ENCODE measurements at places on chromosomes 4 and X.

- DNase-seq: peak; percentile 1
These were observed 11.3 kb upstream of the BTC start for GRCh38 chr4:74805601-74806000.

GRCh38 chr4:139918591-139918990 is 235.4 kb downstream of the MAML3 start:
- no peak for DNase-seq

- DNase-seq: no peak
These were observed 286.9 kb upstream of the FGF16 start for GRCh38 chrX:77160301-77160700.

DNA sequence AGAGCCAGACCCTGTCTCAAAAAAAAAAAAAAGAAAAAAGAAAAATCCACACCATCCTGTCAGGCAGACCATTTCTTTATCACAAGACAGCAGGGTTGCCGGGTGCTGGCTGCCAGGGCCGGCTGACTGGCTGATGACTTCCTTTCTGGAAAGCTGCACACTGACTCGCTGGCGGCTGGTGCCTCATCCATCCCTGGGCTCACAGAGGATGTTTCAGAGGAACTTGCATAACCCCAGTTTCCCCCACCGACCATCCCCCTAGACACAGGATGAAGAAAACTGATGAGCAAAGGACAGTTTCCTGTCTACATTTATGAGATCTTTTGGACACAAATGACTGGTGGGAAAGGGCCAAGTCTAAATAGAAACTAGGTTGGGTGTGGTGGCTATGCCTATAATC is 14.1 kb downstream of the HPSE start:
- no peak for DNase-seq

- DNase-seq: no peak
These were observed 41.4 kb upstream of the PPP2R3B start for GRCh38 chrX:427812-428725.

DNA sequence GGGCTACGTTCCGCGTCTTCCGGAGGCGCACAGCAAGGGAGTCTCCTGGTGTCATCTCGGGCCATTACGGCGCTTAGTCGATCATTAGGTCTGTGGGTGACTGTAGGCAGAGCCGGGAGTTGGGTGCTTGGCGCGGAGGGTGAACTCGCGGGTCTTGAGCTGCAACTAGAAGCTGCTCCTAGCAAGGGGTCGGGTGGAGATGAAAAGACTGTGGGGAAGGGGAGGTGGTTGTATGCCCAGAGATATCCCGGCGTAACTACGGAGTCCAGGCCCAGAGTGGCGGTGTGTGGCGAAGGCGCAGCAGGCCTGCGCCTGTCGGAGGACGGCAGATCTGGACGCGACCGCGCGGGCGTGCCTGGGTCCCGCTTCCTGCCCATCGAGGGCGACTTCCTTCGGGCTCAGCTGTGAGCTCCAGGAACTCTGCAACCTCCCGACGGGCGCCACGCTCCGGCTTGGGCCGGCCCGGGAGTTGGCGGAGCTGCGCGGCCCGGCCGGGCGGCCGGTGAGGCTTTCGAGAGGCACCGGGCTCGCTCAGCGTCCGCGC is 2.7 kb upstream of the NKX3-2 start:
- no peak for DNase-seq

- no peak for DNase-seq
These were observed 194.4 kb upstream of the RPL34 start for GRCh38 chr4:108425988-108426387.

DNA sequence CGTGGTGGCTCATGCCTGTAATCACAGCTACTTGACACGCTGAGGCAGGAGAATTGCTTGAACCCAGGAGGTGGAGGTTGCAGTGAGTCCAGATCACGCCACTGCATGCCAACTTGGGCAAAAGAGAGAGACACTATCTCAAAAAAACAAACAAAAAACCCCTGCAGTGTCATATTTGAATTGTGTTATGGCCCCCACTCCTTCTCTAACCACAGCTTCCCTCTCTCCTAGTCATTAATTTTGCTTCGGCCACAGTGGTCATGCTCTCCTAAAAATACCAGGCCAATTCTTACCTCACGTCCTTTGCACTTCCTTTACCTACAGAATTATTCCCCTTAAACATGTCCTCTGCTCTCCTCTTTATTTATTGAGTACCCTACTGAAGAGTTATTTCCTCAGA is 206.1 kb downstream of the PPP3CA start:
- no peak for DNase-seq

- DNase-seq: no peak
These were observed 459.6 kb downstream of the AFF2 start for GRCh38 chrX:148960060-148960459.

DNA sequence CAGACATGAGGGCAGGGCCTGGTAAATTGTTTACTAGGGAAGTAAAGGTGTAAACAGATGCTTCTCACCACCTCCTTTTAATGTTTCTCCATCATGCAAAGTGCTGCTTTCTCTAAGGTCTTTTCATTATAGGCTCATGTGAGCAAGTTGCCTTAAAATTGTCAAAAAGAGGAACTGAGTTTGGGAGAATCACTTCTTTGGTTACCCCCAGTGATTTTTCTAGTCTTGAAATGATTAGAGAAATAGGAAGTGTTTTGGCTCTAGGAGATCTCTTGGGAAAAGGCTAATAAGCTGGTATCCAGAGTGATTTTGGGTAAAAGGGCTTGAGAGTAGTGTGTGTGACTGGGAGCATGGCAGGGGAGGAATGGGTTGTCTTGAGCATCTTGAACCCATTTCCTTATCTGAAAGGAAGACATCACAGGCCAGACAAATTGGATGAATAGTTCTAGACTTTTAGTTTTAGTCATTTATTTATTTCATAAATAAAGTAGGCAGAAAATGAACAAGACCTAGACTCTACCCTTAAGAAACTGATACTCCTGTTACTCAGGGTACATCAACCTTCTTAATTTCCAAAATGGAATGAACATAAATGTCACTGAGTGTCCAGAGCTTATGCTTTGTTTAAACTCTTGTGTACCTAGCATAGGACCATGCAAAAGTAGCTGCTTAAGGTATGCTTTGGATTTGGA is 14.2 kb downstream of the GRPR start:
- DNase-seq: no peak

DNA sequence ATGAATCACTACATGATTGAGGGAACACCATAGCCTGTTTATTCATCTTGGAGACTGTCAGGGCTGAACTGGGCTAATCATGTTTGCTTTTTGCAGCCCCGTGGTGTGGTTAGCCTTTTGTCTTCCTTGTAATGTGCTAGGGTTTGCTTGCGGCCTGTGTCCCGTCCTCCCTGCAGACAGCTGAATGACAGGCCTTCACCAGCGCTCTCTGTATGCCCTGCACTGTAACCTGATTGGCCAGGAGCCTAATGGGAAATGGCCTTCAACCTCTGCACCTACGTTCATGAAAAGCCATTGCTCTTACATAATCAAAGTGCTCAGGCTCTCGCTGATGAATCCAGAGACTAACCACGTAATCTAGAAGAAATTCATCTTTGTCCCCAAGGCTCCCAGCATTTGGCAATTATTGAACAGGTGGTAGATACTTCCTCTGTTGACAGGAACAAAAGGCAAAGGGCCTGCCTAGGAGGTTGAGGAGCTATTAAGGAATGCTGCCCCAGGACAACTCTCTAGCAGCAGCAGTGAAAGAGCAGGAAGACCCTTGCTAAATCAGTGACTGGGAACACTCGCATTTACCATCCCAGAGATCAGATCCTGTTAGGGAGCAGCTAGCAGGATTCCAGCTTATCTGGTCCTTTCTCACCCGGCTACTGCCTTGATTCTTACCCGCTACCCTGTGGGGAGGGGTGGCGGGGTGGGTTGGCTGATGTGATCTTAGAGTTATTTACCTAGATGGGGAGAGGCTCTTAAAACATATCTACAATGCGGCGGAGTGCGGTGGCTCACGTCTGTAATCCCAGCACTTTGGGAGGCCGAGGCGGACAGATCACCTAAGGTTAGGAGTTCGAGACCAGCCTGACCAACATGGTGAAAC is 42.3 kb upstream of the FAT1 start:
- no peak for DNase-seq

- no peak for DNase-seq
These were observed 876 bp downstream of the MPP1 start for GRCh38 chrX:154804261-154804956.

DNA sequence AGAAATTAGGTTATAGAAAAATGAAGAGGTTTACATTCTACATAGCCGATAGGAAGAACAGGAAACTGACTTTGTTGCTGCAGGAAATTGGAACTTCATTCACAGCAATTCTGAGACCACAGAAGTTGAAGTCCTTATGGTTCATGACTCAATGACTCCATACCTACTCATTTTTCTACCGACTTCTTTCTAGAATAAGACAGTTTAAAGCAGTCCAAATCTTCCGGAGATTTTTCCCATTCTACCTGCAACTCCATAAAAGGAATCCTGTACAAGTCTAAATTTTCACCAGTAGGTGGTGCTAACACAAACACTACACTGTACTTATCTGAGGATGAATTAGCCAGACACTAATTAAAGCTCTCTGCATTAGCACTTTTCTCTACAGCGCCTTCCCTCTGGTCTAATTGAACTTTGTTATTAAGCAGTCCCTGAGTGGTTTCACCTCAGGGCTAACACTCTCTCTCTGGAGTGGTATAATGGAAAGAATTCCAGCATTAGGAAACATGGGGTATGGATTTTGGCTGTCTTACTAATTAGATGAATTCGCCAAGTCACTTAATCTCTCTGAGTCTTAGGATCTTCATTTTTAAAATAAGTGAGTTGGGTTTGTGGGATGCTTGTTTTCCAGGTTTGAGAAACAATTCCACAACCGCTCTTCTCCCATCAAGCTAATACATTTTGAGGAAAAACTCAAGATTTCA is 167.9 kb downstream of the SMIM20 start:
- DNase-seq: no peak

GRCh38 chr4:87405211-87405820 is 14.3 kb upstream of the HSD17B11 start:
- DNase-seq: no peak

All from epithelial cell of proximal tubule (primary cell).